ENCODE measurements at places on chromosomes 11 and 22. TPM values are rescaled to one million over a fixed set of nuclear protein-coding genes. Genes with fewer than 3 reads are reported as not detected.

Gene SLC5A1
- total RNA-seq: 14.8 TPM

Gene CRYBB2
- total RNA-seq: 2.0 TPM

Gene MS4A3
- total RNA-seq: not detected

Gene TMEM123
- 198 TPM for total RNA-seq

Gene ENTHD1
- not detected for total RNA-seq

Gene C11orf16
- not detected for total RNA-seq

Gene MRGPRX3
- total RNA-seq: not detected

Gene KRTAP5-9
- total RNA-seq: not detected

Gene TPBGL
- 0.40 TPM for total RNA-seq

Gene KLHL35
- total RNA-seq: 5.1 TPM

Gene CRYBA4
- not detected for total RNA-seq

Gene BID
- total RNA-seq: 18.8 TPM

Gene OR5A1
- not detected for total RNA-seq

Gene TESMIN
- total RNA-seq: 3.5 TPM

Gene LRRC74B
- not detected for total RNA-seq

Gene C11orf87
- 0.16 TPM for total RNA-seq

Gene MIAT
- total RNA-seq: 7.6 TPM

Gene APOA5
- total RNA-seq: not detected

Gene SHISA8
- total RNA-seq: not detected

Gene DUSP8
- 4.8 TPM for total RNA-seq

Gene MAJIN
- total RNA-seq: not detected

Gene SCN2B
- total RNA-seq: 0.21 TPM

Gene TRIM22
- total RNA-seq: 17.1 TPM

Gene NXPE4
- total RNA-seq: not detected

Gene MOGAT2
- 3.5 TPM for total RNA-seq

Gene RAG2
- not detected for total RNA-seq

Gene SNAP29
- 20.1 TPM for total RNA-seq

Gene NRIP3
- total RNA-seq: 0.89 TPM

Gene IL18
- total RNA-seq: 161 TPM

Gene OR5P2
- 17.2 TPM for total RNA-seq

Gene FAT3
- 0.48 TPM for total RNA-seq

Gene ANO5
- 0.49 TPM for total RNA-seq

Gene RRM1
- 71.5 TPM for total RNA-seq

Gene TTC28
- total RNA-seq: 23.1 TPM

Gene RAG1
- 0.23 TPM for total RNA-seq

Gene GLYATL2
- 3.9 TPM for total RNA-seq

Gene BIK
- total RNA-seq: 6.1 TPM

Gene IFITM5
- total RNA-seq: not detected

Gene CCDC134
- 22.0 TPM for total RNA-seq

All from suprapubic skin (tissue), 4 donors.